ENCODE measurements at places on chromosomes 2 and 18.

GRCh38 chr2:149430743-149431736 lies 100.7 kb downstream of the LYPD6 start:
- DNase-seq: no peak

DNA sequence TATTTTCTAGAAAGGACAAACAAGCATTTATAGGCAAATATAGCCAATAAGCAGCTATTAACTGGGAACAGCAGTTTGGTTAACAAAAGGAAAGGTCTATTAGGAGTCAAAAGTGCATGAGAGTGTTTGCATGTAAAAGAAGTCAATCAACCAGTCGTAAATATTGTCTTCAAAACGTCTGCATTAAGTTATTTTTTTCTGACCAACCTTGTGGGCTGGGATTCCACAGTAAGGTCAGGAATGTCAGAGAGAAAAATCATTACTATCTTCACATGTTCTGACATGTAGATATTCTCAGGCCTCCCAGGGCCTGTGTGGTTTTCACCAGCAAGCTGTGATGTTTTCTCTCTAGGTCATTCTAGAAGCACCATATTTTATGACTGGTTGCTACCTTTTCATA lies 922.5 kb downstream of the SUCLG1 start:
- DNase-seq: no peak

DNA sequence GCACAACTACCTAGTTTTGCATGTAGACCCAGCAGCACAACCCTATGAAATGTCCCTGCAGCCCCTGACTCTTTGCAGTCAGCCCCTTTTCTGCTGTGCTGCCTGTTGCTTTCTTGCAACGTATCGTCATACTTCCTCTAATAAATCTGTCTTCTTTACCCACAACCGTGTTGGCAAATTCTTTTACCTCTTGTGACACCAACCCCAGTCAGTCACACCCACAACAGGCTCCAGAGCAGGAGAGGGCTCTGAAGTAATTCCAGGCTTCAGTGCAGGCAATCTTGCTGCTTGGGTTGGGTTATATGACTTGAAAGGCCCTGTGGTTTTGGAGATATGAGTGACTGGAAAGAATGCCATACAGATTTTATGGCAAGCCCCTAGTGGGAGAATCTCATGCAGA lies 79.1 kb upstream of the KCNH7 start:
- DNase-seq: no peak

DNA sequence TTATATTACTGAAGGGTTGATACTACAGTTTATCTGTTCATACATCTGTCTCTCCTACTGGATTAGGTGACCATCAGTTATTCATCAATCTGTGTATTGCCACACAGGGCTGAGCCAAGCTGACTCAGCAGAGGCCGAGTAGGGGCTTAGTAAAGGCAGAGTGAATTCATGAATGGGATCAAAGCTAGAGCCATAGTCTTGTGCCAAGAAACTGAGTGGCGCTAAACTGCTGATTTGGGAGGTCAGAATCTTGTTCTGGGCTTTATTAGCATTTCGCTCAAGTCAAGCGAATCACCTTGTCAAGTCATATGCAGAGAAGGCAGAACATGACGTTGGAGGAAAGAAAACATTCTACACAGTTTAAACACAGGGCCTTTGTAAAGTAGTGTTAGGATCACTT lies 34.1 kb downstream of the SOCS6 start:
- DNase-seq: no peak

GRCh38 chr18:76955524-76956170 lies 133.3 kb downstream of the ZNF236 start:
- DNase-seq: no peak

GRCh38 chr2:218030409-218031195 lies 27.8 kb upstream of the TNS1 start:
- no peak for DNase-seq

GRCh38 chr2:105391058-105391627 lies 7.7 kb downstream of the FHL2 start:
- DNase-seq: no peak

GRCh38 chr2:158034198-158034866 lies 67.3 kb upstream of the UPP2 start:
- peak; percentile 36 for DNase-seq

DNA sequence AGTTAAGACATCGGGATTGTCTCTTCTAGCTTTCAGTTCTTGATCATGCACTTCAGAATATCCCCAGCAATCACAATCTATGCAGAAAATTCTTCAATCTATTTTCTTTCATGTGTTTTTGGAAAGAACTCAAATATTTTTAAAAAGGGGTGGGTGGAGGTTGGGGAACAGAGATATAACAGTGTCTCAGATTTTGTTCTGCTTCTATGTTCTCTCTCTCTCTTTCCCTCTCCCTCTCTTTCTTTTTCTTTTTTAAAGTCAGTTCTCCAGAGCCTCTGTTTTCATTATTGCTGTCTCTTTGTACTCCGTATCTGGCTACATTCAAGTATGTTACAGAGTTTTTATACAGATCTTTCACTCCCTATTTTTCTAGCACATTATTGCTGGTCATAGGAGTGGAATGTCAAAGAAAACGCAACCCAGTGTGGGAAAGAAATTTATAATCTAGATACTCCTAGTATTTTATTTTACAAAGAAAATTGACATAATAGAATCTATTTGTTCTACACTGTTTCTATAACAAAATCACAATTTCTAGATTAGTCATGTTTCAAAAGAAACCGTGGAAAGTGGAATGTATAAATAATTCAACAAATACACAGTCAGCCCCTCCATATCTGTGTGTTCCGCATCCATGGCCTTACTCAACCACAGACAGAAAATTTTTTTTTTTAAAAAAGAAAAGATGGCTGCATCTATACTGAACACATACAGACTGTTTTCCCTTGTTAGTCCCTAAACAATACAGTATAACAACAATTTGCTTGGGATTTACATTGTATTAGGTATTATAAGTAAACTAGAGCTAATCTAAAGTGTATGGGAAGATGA lies 11.2 kb upstream of the NEMP2 start:
- no peak for DNase-seq

- no peak for DNase-seq
These were observed 37.7 kb downstream of the PELI1 start for GRCh38 chr2:64106481-64106880.

DNA sequence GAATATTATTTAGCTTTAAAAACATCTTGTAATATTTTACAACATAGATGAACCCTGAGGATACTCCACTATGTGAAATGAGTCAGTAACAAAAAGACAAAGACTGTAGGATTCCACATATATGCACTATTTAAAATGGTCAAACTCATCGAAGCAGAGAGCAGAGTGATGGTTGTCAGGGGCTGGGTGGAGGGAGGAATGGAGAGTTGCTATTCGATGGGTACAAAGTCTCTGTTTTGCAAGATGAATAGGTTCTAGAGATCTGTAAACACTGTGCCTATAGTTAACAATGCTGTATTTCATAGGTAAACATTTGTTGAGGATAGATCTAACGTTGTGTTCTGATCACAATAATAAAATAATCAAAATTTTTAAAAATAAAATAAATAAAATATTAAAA lies 1675.9 kb upstream of the CELF4 start:
- DNase-seq: no peak

Data from GM20000 (cell line).